ENCODE measurements at places on chromosomes 1 and 21.

GRCh38 chr21:45740491-45741357 lies 97.2 kb downstream of the PCBP3 start:
- no peak for DNase-seq

- DNase-seq = no peak
Observed at GRCh38 chr1:40638097-40639036, 27.1 kb downstream of the RIMS3 start.

DNA sequence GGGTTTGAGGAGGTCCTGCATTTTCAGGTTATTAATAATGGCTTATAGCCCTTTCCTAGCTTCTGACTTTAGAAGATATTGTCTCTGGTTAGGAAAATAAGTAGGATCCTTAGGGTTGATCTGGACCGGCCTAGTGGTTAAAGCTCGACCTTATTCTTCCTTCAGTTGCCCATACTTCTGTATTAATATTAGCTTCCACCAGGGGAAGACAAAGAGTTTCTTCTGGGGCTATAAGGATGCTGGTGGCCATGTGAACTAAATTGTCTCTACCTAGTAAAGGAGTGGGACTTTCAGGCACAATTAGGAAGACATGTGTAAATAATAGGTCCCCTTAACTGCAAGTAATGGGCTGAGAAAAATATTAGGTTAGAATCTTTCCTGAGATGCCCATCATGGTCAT lies 20.6 kb upstream of the FCGR2A start:
- no peak for DNase-seq

GRCh38 chr1:244144053-244144452 lies 93.0 kb downstream of the ZBTB18 start:
- no peak for DNase-seq

DNA sequence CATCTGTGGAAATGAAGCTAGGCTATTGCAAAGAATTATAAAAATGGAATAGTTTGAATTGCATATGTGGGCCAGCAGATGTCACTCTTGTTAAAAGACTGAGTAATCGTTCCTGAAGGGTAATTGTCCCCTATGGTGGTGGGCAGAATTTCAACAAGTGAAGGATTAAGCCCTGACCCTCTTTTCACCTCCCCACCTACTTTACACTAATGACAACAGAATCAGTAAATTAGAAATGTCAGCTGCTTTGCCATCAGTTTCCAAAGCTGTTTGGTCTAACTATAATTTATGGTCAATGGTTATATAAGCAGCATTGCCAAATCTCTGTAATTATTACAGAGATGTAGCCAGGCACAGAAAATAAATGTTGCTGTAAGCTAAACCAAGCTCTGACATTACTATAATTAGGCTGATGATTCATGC lies 898.6 kb downstream of the AMY1C start:
- DNase-seq = no peak

DNA sequence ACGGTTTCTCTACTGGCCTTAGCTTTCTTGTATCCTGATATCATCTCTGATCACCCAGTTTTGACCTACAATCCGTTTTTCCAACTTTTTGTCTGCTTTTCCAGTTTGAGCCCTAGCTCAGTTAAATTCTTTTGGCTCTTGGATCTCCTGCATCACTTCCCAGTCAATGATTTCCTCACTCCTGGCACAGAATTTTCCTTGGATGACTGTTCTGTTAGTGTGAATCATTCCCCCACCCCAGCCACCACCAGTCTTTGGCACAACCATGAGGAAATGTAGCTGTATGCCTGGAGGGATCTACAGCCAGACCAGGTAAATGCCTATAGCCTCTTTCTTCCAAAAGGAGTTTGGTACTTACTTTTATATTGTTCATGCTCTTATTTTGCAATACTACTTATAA lies 187.2 kb upstream of the PTGFR start:
- no peak for DNase-seq

- DNase-seq = no peak
Observed at GRCh38 chr1:36176106-36176949, 20.4 kb downstream of the MAP7D1 start.

DNA sequence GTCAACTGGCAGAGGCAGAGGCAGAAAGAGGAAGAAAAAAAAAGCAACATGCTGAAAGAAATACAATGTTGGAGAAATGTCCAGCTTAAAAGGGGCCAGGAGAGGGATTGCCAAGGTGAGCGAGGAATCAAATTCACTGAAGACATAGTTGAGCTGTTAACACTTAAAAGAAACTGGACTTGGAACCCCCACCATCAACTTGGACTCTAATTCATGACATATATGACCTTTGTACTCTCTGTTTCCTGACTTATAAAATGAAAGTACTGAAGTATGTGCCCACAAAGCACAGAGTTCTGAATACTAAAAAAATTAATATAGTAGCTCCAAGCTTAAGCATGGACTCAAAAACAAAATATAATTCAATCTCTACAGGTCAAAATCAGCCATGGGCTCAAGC lies 16.1 kb downstream of the PRR9 start:
- no peak for DNase-seq

GRCh38 chr1:245788269-245788668 lies 633.5 kb downstream of the KIF26B start:
- DNase-seq = no peak

- DNase-seq = no peak
Observed at GRCh38 chr1:7589080-7589735, 181.9 kb upstream of the VAMP3 start.

GRCh38 chr1:45796946-45797345 lies 6.5 kb upstream of the MAST2 start:
- no peak for DNase-seq

GRCh38 chr1:109399326-109399957 lies 1.7 kb upstream of the SORT1 start:
- no peak for DNase-seq

DNA sequence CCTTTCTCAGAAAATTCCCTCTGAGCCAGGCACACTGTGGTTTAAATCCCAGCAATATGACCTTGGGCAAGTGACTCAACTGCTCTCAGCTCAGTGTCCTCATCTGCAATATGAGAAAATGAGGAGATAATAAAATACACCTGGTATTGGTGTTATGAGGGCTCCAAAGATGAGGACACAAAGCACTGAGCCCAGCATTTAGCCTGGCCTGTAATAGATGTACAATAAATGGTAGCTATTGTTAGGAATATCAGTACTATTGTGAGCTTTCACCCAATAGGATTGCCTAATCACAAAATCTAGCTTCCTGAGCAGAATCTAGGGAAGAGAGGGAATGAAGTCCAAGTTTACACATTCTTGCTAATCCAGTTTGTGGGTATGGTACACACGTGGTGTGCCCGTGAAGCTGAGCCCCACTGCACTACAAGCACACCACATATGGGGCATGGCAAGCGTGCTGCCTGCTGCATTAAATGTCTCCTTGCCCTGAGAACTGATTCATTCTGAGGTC lies 24.3 kb upstream of the SLC30A1 start:
- DNase-seq = no peak

DNA sequence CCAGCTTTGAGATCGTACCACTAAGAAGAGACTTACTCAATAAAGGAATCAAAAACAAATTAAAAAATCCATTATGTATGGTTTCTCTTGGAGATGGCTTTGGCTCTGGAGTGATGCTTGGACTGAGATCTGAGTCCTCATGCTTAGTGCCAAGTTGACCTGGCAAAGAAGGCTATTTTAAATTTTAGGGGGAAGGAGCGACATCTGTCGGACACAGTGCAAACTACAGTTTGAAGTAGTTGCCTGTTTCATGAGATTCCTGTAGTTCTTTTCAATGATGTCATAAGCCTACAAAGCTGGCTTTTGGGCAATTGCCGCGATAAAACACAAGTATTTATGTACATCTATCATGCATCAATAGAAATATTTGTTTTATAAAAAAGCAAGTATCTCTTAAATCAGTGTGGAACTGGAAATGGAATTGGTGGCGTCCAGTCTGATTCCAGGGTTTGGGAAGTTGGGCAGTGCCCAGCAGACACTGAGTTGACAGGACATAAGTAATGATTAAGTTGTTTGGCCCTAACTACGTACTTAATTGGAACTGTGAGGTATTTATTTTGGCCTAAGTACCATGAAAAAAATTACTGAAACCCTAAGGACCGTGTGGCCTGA lies 50.0 kb downstream of the TBCE start:
- peak; percentile 41 for DNase-seq

- no peak for DNase-seq
Observed at GRCh38 chr1:164693564-164694359, 134.8 kb downstream of the PBX1 start.

GRCh38 chr1:236638945-236639344 lies 34.6 kb upstream of the HEATR1 start:
- DNase-seq = no peak

DNA sequence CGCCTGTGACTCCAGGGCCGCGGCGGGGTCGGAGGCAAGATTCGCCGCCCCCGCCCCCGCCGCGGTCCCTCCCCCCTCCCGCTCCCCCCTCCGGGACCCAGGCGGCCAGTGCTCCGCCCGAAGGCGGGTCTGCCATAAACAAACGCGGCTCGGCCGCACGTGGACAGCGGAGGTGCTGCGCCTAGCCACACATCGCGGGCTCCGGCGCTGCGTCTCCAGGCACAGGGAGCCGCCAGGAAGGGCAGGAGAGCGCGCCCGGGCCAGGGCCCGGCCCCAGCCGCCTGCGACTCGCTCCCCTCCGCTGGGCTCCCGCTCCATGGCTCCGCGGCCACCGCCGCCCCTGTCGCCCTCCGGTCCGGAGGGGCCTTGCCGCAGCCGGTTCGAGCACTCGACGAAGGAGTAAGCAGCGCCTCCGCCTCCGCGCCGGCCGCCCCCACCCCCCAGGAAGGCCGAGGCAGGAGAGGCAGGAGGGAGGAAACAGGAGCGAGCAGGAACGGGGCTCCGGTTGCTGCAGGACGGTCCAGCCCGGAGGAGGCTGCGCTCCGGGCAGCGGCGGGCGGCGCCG lies at the start of gene SIM2:
Gene SIM2 (plus strand): TSS at position 135 of the 565 bp plus-strand sequence. CDS start 632 bp downstream, outside the sequence.
- no peak for DNase-seq

All from T-helper 1 cell (primary cell).